NCI-H526 (cell line): ENCODE measurements at places on chromosomes 2 and 18.

- no peak for DNase-seq
Observed at GRCh38 chr2:131584940-131585339, 57.3 kb downstream of the CCDC74A start.

- DNase-seq: no peak
Observed at GRCh38 chr2:222713002-222713401, 41.5 kb downstream of the MOGAT1 start.

GRCh38 chr2:60840880-60841279 lies 40.5 kb upstream of the REL start:
- peak; percentile 23 for DNase-seq

DNA sequence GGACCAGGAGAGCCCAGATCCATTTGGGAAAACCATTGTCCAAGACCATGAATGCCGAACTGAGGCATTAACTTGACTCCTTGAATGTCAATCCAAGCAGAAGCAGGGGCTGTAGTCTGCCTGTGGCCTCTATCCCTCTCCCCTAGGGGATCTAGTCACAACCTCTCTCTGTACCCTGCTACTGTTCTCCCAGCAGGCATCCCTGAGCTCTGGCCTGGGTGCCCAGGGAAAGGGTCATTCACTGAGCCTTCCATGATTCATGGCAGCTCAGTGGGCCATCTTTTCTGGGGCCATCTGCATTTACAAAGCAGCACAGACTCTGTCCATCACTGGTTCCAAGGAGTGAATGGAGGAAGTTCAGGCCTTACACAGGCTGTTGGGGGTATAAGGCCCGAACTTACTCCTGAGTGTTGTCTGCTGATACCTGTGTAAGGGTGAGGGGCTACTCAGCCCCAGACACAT lies 151.8 kb downstream of the ZFP36L2 start:
- DNase-seq: no peak

DNA sequence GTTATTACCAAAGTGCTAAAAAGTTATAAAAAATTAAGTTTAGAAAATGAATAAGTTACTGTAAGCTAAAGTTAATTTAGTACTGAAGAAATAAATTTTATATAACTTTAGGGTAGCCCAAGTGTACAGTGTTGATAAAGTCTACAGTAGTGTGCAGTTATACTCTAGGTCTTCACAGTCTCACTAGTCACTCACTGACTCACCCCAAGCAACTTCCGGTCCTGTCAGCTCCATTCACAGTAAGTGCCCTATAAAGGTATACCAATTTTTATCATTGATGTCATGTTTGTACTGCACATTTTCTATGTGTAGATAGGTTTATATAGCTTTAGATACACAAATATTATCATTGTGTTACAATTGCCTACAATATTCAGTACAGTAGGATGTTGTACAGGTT lies 518.3 kb upstream of the PIK3C3 start:
- no peak for DNase-seq
